ENCODE measurements at places on chromosomes 5 and 9.

DNA sequence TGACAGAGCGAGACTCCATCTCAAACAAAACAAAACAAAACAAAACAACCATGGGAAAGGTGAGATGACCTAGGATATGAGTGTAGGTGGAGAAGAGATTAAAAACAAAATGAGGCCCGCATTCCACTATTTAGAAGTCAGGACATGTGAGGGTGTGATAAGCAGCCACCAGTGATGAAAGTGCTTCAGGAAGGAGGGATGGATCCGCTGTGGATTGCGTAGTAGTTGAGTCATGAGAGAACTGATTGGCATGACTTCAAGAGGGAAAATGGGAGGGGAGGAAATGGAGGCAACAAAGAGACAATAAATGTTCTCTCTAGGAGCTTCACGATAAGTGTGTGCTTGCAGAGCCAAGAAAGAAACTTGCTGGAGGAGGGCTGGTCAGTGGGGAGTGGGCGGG is 367.6 kb downstream of the ARL15 start:
- no peak for DNase-seq

GRCh38 chr5:20305463-20305862 is 317.5 kb upstream of the CDH18 start:
- DNase-seq, result no peak

GRCh38 chr5:165370794-165371193 is 1865.4 kb downstream of the MAT2B start:
- DNase-seq, result no peak

DNA sequence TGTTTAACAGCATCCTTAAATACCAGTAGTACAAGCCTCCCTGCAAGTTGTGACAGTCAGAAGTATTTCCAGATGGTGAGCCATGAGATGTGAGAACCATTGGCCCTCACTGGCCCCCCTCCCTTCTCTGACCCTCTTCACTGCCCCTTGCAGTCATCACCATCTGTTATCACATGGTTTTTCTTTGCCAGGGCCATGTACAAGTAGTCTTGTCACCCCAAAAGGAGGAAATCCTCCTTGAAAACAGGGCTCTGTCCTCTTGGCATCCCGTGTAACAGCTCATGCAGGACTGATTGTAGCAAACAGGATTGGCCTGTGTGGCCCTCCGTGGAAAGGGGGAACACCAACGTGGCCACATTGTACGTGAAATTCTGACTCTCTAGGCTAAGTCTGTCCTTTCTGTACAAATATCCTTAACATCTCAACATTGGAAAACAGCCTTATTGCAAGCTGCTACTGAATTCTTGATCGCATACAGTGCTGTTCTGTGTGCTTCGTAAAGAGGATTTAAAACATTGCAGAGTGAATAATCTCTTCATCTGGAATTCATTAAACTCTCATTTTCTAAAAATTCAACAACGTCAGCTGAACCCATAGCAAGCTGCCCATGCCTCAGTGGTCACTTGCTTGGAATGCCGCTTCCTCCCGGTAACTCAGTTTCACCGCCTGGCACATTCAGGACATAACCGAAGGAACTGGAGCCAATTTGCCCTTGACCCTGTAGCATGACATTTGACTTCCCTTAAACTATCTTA is 171.7 kb downstream of the ATPSCKMT start:
- DNase-seq, result no peak

- no peak for DNase-seq
Observed at GRCh38 chr5:107630184-107630583, 40.6 kb downstream of the EFNA5 start.

- DNase-seq, result no peak
Observed at GRCh38 chr9:126883636-126884035, 23.2 kb downstream of the ZBTB34 start.

DNA sequence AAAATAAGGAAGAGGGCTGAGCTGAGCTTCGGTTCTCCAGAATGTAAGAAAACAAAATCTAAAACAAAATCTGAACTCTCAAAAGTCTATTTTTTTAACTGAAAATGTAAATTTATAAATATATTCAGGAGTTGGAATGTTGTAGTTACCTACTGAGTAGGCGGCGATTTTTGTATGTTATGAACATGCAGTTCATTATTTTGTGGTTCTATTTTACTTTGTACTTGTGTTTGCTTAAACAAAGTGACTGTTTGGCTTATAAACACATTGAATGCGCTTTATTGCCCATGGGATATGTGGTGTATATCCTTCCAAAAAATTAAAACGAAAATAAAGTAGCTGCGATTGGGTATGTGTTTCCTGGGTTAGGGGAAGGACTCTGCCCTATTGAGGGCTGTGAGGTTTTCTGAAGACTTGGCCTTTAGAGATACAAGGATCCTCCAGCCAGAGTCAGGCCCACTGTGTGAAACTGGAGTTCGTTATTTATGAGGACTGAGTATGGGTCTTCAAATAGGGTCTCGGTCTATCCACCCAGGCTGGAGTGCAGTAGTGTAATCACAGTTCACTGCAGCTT is 3.8 kb downstream of the EGR1 start:
- DNase-seq, result no peak

DNA sequence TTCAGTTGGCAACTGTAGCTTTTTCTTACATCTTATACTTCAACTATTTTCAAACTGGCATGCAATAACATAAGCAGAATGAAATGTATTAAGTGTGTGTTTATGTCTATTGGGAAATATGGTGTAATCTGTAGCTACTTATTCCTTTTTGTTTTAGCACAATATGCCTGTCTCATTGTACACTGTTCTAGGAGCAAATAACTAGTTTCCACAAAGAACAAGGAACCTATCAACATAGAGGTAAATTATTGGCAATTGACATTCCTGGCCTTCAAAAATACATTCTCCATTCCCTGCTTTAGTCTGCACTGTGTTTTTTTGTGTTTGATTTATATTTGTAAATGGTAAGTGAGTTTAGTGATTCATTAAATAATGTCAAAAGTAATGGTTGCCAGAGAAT is 75.7 kb downstream of the FBXL7 start:
- no peak for DNase-seq

- DNase-seq, result peak; percentile 63
Observed at GRCh38 chr5:179907556-179908324, at the start of gene TBC1D9B. TBC1D9B (minus strand) TSS chr5:179907897; CDS start chr5:179907821, 76 bp downstream.

DNA sequence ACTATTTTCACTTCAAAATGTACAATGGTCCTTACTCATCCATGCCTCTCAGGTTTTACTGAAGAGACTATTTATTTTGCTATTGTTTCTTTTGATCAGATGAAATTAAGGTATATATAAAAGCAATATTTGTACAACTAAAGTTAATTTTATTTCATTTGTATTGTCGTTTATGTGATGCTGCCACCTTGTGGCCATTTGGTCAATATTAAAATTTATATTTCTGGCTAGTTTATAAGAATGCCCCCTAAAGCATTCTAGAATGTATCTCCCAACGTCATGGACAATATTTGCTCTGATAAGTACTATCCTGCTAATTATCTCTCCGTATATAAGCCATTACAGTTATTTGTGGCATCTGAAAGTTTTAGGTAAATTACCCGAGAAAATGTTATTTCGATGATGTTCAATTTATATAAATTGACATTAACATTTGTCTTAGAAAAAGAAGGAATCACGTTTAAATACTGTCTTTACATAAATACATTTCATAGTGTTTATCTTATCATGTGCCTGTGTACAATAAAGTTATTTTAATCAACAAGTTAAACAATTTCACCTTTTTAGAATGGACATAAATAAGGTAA is 680.0 kb downstream of the TAF11L14 start:
- DNase-seq, result no peak

- DNase-seq, result peak; percentile 51
Observed at GRCh38 chr5:87081511-87082372, 185.9 kb upstream of the RASA1 start.

DNA sequence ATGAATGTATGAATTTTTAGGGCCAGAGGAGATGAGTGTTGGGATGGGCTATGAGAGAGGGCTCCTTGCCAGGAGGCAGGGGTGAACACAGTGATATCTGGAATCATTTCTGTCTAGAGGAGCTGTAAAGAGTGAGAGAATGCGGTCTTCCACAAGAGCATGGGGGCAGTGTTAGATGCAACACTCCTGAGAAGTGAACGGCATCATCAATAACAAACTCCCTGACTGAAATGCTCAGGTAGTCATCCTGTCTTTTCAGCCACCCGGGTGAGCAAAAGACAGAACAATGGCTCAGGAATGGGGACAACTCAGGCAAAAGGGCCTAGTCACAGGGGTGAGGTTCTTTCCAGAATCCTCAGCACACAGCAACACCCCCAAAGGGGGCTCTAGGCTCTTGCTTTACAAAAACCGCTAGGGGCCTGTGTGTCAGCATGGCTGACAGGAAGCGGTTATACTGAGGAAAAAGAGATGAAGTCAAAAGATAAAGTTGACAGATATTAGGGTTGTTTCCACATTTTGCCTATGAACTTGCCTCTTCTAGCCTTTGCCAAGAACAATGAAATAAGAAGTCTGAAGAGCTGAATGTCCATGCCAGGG is 104.6 kb upstream of the LRRTM2 start:
- DNase-seq, result peak; percentile 53

DNA sequence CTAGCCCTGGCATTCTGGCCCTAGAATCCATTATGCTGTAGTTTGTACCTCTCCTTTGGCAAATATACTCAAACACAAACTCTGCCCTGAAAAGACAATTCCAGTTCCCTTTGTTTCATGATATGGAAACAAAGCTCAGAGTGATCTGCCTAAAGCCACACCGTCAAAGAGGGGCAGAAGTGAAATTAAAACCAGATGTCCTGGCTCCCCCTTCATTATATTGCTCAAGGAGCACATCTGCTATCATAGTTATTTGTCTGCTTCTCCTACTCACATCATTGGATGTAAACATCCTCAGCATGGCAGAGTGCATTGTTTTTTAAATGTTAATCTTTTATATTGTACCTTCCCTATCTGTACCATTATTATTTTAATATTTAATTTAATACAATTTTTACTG is 266.7 kb upstream of the SMARCA2 start:
- DNase-seq, result no peak

DNA sequence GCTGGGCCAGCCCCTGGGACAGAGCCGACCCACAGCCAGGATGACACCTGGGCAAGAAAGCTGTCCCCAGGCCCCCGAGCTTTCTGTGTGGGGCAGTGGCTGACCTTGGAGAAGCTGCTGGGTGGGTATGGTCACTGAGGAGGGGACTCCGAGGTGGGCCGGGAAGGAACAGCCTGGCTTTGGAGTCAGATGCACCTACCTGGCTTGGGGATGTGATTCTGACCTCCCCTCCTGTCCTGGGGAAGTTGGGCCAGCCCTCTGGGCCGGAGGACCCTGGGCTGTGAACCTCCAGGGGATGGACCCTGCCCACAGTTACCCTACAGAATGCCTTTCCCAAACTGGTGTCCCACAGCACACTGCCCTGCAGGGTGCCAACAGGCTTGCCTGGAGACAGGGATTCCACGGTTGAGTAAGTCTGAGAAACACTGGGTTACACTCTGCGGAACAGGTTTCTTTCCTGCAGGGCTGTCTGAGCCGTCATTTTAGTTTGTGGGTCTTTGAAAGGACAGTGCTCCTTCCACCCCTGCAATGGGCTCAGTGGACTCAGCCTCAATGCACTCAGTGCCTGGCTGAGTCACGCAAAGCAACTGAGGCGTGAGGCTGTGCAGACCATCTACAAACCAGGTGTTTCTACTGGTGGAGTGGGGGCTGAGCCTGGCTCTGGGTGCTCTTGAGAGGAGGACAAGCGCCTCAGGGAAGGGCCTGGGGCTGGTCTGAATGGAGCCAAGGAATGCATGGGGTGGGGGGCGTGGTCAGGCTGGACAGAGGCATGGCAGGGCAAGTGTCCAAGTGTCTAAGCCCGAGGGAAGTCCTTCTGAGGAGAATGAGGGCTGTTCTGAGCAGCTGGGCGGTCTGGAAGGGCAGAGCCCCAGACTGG is 41.3 kb upstream of the PHYKPL start:
- no peak for DNase-seq

GRCh38 chr9:111783424-111783823 is 11.3 kb downstream of the SHOC1 start:
- DNase-seq, result no peak

DNA sequence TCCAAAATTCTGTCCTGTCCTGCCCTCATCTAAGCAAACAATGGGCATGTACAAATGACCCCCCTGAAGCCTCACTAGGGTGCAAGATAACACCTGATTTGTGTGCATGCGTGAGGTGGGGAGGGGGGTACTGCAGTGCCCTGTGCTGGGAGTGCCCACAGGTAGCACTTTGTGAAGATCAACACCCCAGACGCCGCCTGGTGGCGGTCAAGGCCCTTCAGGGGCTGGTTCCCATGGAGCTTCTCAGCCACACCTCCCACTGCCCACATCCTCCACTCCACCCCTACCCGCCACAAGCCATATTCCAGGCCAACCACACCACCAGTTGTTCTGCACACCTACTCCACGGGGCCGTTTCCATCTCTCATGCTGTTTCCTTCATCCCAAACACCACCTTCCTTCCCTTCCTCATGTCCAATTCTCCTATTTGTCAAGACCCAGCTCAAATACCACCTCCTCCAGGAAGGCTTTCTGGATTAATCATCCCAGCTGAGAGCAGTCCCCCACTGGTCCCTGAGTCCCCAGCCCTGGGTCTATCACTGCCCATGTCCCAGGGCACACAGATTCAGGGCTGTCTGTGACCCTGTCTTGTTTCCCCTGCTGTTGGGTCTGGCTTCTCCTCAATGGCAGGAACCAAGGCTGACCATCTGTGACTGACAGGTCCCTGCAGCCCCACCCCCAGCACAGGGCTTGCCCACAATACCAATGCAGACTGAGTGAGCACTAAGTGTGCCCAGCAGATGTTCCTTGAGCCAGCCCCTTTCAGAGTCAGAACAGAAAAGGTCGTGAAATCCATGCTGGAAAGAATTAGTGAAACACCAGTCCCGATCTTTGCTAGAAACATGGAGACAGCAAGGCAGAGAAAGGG is 178.4 kb downstream of the PAX5 start:
- DNase-seq, result peak; percentile 20

- no peak for DNase-seq
Observed at GRCh38 chr5:174535669-174536068, 188.7 kb upstream of the MSX2 start.

DNA sequence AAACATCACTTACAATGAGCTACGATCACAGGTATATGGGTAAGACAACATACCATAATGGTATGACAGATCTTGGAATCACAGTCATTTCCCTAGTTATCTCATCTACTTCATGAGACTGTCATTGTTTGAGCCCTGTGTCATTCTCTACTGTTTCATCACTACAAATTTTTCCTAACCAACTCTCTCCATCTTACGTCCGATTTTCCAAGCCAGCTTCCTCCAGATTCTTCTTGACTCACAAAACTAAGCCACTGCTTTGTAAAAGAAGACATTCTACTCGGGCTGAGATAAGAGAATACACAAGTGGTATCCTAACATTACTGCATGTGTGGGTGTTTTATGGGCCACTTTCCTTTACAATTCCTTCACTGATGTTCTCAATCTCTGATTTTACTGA is 49.6 kb downstream of the SERINC5 start:
- DNase-seq, result no peak

- DNase-seq, result no peak
Observed at GRCh38 chr9:28163619-28164018, 590.3 kb upstream of the C9orf72 start.

DNA sequence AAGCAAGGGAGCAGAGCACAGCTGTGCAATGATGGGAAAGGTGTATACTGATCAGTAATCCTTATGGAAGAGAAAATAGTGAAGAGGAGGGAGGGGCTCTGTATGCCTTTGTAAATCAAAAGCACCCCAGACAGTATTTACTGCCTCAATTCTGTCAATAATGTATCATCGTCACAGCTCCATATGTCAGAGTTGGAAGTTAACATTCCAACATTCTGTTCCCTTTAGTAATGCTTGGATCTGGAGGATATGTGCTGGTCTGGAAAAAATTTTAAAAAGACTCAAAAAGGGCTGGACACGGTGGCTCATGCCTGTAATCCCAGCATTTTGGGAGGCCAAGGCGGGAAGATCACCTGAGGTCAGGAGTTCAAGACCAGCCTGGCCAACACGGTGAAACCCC is 310.4 kb downstream of the ACTL7B start:
- no peak for DNase-seq

- DNase-seq, result no peak
Observed at GRCh38 chr9:136742591-136743391, at the start of gene LCN10. LCN10 (minus strand) TSS chr9:136742940; CDS start chr9:136742903, 37 bp downstream.

Measured in T-helper 2 cell treated with Interferon-gamma antibody and Interleukin-4, amounts not matched to agents 5 μg/mL and 100 μg/mL, for 36 hours (primary cell).